NCI-H1417 treated with DMSO at 0.1 percent for 48 hours (cell line): ENCODE measurements at places on chromosomes 7 and 10.

DNA sequence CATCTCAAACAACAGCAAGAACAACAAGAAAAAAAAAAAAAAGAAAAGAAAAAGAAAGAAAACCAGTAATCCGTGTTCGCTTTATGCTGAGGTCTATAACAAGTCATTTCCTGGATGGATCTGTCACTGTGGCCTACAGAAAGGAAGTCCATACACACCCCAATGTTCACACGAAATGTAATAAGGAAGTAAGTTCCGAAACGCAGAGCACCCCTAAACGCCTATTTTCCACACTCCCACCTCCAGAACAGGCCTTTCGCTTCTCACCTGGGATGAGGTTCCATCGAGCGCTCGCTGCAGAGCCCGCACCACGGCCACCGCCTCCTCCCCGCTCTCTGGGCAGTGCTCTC lies 735 bp downstream of the ZNF394 start:
- DNase-seq: no peak

GRCh38 chr10:96511044-96511945 lies 2.4 kb downstream of the TLL2 start:
- no peak for DNase-seq

DNA sequence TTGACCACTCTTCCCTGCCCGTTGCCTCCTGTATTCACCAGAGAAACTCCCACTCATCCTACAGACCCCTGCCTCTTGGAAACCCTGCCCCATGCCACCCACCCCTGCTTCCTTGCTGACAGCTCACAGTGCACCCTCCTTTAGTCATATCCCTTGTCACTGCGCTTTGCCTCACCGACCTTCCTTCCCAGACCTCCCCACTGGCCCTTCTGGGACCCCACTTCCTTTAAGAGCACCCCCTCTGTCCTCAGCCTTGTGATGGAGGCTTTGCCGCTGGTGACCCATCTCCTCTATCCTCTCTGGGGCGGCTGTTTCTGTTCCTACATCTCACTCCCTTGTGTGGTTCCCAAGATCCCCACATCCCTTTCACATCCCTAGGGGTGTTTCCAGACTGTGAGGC lies 92.8 kb upstream of the ZMIZ1 start:
- DNase-seq: no peak

DNA sequence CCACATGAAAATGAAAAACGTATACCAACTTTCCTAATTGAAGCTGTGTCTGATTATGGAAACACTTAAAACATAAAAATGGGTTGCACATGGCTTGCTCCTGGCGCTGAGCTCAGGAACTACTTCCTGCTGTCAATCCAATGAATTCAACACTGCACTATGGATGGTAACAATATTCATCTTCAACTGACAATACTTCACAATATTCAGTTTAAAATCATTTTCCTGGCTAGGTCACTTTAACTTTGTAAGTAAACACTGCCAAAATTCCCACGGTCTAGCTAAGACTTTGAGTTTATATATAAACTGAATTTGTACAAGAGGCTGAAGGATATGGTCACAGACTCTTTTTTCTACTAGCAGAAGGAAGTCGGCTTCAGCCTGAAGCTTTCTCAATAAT lies 556.9 kb downstream of the TNS3 start:
- no peak for DNase-seq

- DNase-seq: no peak
These were observed 100.3 kb downstream of the MCU start for GRCh38 chr10:72792288-72792687.

DNA sequence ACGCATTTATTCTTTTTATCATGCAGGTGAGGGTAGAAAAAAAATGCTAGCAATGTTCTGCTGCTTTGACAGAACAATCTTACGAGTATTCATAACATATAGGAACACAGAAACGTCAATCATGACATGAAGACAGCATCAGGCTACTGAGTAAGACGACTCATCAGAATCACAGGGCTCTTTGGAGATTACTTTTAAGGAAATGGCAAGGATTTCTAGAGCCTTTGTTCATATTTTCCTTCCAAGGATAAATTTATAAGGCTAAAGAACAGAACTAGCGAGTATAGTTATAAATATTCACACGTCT lies 39.8 kb upstream of the DNAJC1 start:
- no peak for DNase-seq

DNA sequence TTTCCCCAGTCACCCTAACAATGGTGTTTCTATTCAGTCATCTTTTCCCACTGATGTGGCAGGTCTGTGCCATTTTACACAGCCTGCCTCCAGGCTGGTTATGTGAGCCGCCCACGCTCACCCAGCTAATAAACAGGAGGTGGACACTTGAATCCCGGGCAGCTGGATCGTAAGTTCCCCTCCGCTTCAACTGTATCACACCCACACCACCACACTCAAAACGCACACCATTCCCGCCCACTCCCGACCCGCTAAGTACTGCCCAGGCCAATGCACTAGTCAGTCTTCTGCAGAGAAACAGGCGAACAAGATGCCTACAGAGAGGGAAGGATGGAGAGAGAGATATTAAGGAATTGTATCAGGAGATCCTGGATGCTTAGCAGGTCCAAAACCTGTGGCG lies 38.9 kb upstream of the PFKP start:
- no peak for DNase-seq

DNA sequence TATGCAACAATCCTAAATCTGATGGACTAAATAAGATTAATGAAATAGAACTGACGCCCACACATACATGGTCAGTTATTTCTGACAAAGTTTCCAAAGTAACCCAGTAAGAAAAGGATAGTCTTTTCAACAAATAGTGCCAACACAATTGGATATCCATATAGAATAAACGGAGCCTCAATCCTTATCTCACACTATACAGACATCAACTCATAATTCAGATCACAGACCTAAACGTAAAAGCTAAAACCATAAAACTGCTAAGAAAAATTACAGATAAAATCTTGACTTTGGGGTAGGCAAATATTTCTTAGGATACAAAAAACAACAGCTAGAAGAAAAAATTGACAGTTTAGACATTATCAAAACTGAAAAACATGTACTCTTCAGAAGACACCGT lies 8.5 kb downstream of the CACUL1 start:
- DNase-seq: no peak

DNA sequence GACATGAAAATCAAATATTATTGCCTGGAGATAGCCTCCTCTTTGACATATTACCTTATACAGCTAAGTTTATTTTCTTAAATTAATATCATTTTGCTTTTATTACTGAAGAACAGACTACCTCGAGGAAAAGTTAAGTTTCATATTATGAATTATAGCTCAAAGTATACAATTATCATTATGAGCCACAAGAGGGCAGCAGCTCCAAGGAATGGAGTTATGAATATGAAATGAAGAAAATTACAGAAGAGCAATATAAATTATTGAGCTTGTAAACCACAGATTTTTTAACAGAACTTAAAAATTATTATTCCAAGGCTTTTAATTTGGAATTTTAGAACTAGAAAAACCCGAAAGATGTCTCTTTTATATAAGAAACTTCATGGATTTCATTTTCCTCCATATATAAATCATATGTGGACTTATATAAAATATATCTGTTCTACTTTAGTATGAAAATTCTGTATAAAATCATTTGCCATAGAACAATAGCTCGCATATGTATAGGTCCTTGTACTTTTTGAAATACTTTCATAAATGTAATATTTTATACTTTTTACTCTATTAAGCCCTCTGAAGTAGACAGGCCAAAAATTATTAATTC lies 40.1 kb downstream of the IQUB start:
- peak; percentile 49 for DNase-seq

- DNase-seq: no peak
These were observed 71.2 kb downstream of the MINPP1 start for GRCh38 chr10:87575851-87576250.

GRCh38 chr7:44375236-44375699 lies 49.9 kb upstream of the CAMK2B start:
- DNase-seq: no peak

- DNase-seq: no peak
These were observed 7.5 kb upstream of the SND1 start for GRCh38 chr7:127644484-127644883.

DNA sequence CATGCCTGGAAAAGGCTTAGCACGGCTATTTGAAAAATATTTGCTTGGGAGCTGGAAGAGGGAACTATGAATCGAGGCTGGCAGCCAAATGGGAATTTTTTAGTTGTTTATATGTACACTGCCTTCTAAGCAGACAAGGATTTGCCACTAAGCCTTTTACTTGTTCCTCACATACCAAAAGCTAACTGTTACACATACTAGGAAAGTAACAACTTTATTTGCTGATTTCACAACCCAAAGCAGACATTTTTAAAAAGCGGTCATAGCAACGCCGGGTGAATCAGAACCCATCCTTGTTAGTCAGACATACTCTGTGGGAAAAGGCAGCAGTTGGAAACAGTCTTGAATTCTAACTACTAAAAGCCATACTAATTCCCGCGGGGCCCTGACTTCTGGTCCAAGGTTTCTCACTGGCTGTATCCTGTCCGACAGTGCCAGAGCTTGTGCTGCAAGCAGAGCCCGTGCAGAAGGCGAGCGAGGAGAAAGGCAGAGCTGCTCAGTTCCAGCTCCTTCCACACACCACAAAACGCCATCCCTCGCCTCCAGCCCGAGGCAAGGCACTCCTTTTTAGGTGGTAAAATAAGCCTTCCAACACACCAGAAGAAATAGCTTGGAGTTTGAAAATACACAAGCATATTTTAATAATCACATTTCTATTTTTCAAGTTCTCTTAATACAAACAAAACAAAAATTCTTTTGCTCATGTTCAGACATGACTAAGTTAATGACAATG lies 89.2 kb downstream of the RNF216 start:
- DNase-seq: no peak

GRCh38 chr7:50660040-50660829 lies 95.0 kb upstream of the DDC start:
- no peak for DNase-seq

DNA sequence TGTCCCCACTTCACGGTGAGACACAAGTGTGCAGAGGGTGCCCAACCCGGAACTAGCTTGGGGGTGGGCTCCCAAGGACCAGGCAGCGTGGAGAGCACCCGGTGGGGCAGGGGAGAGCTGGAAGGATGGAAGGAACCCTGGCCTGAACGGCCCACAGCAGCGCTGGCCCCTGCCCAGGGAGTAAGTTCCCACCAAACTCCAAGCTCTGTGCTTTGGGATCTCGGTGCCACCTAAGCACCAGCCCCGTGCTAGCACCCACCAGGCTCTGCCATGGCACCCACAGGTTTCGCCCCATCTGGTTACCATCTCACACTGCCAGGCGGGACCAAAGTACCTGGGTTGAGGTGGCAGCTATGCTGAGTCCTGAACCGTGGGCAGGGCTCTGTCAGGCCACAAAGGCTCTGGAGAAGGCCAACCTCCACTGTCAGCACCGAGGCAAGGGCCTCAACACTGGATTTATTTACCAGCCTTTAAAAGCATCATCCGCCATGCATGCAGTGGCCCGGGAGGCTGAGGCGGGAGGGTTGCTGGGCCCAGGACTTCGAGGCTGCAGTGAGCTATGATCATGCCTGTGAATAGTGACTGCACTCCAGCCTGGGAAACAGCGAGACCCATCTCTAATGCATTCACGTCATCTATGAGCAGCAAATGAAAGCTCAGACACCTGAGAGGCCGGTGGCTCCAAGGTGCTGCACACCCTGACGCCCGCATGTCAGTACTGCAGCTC lies 16.0 kb downstream of the GPER1 start:
- DNase-seq: no peak

DNA sequence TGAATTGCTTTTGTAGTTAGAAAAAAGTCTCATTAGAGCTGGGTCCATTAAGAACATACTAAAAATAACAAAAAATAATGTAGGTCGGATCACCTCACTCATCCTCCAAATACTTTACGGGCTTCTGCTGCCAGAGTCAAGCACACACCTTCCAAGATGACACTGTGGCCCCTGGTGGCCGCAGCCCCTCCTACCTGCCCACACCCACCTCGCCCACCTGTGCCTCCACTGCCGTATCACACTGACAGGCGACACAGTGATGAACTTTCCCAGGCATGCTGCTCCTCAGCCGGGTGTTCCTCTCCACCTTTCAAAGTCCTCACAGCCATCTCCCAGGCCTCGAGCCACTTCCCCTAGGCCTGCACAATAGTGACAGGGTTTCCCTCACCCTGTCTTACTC lies 60.9 kb downstream of the STK17A start:
- DNase-seq: no peak
